Activated T-cell treated with anti-CD3 and anti-CD28 coated beads, Interleukin-2, amount 50 U/mL, for 4 hours (primary cell): ENCODE measurements at places on chromosomes 12 and 14.

DNA sequence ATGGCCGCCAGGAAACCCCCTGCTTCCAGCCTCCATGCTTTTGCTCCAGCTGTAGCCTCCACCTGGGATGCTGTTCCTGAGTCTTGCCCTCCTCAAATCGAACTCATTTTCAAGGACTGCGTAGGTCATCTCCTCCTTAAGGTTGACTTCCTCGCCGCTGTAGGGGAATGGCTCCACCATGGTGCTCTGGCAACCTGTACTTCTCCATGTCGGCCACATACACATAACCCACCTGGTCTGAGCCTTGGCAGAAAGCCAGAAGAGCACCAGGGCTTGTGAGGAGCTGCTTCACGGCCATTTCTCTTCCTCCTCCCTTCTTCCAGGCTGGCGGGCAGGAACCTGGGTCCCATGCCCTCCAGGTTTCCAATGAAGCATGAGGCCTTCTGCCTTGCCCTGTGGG lies 36.7 kb upstream of the BEGAIN start:
- DNase-seq: no peak

GRCh38 chr12:14505626-14506596 lies 61.8 kb downstream of the PLBD1 start:
- no peak for DNase-seq

GRCh38 chr12:92503029-92503931 lies 199.5 kb upstream of the PLEKHG7 start:
- no peak for DNase-seq

DNA sequence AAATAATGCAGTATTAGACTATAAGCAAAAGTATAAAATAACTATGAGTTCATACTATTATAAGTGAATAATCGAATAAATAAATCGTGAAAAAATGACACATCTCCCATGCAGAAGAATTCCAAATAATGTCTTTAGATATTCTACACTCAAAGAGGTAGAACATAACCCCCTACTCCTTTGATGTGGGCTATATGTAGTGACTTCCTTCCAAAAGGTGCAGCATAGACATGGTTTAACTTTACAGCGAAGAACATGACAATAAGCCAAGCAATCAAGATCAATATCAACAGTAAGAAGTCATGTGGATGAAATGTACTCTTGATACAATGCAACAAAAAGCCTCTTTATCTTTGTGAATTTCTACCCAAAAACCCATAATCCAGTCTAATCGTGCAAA lies 46.0 kb upstream of the HIF1A start:
- DNase-seq: no peak

DNA sequence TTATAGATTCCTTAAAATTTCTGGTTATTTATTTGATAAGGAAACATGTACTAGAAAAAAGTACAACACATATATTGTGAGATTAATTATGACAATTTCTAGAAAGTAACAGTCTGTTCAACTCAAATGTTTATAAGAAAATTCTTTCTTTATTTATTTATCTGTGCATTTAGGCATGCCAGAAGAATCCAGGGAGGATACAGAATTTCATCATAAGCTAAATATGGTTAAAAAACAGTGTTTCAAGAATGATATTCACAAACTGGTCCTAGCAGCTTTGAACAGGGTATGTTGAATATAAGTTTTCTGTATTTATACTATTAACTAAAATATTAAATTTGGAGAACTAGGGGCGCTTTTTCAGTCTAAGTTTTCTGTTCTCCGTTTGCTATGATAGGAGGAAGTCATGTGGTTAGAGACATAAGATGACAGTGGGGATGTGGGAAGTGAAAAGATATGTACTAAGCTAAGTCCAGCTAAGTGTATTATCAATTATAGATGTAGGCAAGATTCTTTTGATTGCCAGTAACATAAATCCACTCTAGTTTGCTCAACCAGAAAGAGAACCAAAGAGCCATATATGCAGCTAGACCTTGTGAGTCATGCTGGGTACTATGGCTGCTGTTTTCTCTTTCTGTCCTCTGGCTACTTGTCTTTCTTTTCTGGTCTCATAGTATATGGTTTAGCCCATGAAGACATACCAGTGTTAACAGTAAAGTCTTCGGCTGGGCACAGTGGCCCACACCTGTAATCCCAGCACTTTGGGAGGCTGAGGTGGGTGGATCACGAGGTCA lies 39.0 kb downstream of the LRRK2 start:
- DNase-seq: no peak
